ENCODE measurements at places on chromosomes 7 and 10.
A peak's percentile ranks its signal among the peaks of the same experiment; 100 is the strongest.

DNA sequence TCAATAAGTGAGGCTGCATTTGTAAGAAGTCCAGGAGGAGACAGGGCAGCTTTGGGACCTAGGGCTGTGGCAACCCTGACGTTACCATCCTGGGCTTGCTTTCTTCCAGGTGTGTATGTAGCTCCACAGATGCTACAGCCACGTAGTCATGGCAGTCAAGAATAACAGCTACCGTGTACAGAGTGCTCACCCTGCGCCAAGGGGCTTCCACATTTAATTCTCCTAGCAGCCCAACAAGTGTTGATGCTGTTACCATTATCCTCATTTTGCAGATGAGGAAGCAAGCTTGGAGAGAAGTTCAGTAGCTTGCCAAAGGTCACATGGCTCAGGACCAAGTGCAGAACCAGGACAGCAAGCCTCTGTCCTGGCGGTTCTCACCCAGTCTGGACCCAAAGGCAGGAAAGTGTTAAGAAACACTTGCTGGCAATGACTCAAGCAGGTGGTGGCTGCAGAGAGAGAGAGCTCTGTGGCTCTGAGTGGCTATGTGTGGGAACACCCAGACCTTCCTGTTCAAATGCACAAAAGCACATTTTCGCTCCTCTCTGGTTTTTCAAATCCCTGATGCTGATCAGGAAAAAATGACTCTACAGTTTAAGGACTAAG is 89.8 kb downstream of the CREM start:
- no peak for DNase-seq

GRCh38 chr10:112229096-112229495 is 45.5 kb upstream of the GPAM start:
- DNase-seq: no peak

- no peak for DNase-seq
Measured at GRCh38 chr7:114659409-114660125, 245.0 kb downstream of the FOXP2 start.

DNA sequence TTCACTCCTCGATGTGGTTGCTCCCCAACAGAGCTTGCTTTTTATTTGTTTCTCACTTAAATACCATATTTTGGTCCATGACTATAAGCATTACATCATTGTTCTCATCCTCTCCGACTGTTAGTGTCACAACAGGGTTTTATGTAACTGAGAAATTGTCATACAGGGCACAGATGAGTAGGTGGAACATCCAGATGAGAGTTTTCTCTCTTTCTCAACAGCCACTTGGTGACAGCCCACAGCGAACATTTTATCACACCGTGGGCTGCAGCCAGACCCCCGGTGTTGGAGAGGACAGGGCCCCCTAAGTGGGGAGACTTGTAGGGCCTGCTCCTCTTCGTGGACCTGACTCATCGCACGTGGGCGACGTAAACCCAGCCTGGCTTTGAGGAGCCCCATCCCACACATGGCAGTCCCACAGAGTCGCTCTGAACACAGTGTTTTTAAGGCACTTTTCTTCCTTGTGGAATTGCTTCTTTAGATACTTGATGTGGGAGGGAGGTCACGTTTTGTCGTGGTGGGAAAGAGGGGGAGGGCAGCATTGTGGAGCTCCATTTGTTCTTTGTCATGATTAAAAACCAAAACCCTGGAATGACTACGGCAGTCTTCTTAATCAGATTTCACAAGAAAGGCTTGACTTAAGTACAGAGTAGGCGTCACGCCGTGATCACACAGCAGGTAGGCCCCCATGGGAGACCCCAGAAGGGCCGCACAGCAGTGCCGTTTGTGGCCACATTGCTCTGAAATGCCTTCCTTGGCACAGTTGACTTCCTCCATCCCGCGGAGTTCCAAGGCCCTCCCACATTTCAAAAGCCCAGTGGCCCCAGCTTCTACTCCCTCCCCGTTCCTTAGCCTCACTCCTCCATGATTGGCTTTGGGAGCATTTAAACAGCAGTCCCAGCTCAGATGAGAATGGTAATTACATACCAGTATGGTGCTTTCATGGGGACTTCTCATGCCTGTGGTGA is 220.6 kb downstream of the CCDC3 start:
- DNase-seq: no peak

DNA sequence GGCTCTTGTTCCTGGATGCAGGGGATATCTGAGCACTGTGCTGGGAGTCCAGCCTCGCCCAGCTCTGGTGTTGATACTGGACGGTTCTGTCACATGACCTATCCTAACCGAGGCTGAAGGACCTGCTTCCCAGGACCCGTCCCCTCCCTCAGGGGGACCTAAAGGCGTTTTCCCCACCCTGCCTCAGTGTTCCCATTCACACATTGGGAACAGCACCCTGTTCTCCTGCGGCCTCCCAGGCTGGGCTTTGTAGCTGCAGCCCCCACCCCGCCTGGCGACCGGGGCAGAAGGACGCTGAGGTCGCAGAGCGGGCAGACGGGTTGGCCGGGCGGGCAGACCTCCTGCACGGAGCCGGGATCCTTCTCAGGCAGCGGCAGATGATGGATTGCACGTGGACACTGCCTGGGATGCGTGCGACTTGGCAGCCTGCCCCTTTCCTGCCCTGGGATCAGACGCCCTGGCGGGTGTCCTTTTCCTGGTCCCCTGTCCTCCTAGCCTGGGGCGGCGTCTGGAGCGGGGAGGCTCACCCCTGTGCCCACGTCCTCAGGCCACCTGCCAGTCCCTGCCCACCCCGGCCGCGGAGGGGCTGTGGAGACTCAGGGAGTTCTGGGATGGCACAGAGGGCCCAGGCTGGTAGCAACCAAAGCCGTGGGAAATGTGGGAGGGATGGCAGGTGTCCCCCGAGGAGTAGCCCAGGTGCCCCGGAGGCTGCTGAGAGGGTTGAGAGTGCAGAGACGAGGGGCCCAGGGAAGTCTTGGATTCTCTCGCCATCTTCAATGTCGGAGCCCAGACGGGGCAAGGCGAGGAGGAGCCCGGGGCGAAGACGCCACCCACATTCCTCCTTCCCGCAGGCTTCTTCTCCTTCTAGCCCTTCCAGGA is 17.2 kb upstream of the PSMG3 start:
- no peak for DNase-seq

DNA sequence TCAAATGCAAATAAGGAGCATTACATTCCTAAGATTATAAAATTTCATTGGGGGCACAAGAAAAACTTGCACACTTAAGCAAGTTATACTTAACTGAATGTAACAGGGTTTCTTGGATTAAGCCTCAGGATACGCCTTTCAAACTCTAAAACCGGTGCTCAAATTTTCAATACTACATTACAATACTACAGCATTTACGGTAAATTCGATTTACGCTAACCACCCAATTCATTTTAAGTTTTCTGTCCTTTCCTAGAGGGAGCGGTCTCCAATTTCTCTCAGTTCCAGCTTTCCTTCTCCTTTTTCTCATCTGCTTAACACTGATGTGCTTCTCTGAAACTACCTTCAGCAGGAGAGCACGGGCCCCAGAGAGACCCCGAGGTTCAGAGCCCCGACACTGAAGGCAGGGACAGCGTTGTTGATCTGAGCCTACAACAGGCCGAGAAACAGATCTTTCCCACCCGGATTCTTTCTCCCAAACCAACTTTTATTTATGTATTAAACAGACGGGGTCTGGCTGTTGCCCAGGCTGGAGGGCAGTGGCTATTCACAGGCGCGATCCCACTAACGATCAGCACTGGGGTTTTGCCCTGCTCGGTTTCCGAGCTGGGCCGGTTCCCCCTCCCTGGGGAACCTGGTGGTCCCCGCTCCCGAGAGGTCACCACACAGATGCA is 798 bp downstream of the ZNF425 start:
- no peak for DNase-seq

DNA sequence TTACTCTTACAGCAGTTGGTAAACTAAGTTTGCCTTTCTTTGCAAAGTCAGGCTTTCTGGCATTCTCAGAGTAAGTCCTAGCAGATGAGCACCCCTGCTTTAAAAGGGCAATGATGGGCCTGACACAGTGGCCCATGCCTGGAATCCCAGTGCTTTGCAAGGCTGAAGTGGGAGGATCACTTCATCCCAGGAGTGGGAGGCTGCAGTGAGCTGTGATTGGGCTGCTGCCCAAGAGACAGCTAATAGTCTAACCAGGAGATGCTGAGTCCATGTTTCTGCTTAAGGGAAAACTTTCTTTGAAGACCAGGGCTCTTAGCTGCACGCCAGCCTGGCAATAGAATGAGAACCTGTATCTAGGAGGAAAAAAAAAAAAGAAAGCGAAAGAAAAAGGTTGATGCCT is 100.2 kb upstream of the MPP7 start:
- DNase-seq: no peak

DNA sequence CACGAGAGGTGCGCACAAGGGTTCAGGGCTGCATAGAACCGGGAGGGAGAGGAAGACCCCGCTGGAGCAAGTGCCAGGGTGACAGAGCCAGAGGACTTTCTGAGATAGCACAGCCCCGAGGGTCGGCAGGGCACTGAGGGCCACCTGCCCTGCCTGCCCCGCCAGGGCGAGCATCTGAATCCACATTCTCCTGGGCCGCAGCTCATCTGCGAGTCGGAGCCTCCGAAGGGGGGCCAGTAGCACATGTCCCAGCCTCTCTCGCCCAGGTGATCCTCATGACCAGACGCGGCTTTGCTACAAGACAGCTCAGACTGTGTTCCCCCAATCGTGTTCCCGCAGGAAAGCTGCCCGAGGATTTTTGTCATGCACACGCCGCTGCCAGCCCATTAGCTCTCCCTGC is 71.2 kb downstream of the ADARB2 start:
- DNase-seq: no peak

DNA sequence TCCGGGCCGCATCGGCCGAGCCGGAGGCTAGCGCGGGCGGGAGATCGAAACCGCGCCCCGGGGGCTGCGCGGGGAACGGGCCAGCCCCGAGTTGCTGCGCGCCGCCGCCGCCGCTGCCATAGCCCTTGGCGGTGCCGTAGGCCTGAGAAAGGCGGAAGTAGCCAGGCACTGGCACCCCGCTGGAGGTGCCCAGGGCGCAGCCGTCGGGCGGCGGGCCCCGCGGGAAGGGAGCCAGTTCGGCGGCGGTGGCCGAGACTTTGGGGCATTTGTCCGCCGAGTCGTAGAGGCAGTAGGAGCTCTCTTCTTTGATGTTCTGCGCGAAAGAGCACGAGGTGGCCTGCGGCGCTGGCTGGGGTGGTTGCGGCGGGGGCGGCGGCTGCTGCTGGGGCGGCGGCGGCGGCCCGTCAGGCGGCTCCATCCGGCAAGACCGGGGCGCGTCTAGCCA is 587 bp downstream of the HOXA10 start:
- peak; percentile 4 for DNase-seq

DNA sequence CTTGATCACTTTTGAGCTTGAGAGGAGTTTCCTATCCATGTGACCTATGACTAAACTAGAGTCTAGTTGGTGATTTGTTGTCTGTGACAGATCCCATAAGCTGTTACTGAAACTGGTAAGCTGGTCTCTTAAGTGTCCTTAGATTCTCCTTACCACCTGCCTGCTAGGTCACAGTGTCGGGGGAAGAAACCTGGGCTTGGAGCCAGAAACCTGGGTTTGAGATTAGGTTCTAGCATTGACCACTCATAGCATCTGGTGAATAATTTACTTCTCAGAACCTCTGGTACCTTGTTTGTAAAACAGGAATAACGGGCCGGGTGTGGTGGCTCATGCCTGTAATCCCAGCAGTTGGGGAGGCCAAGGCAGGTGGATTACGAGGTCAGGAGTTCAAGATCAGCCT is 21.8 kb upstream of the ITPRID1 start:
- no peak for DNase-seq

DNA sequence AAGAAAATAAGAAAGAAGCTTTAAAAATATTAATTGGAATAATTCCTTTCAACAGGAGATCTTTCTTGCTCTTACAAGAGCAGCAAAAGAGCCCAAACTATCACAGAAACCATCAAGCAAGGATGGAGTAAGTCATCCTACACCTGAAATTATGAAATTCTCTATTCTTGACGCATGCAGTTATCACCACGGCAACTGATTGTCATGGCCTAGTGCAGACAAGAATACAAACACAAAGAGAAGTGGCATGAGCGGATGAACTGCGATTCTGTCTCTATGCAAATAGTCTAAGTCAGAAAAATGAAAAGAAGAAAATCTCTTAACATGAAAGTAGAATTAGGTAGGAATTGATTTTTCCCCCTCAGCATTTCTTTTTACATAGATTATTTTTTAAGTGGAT is 54.8 kb upstream of the SLC35B4 start:
- no peak for DNase-seq

- DNase-seq: peak; percentile 17
Measured at GRCh38 chr7:158740013-158740656, 35.5 kb upstream of the NCAPG2 start.

Measured in GM04504 (cell line).